ENCODE measurements at places on chromosomes 7 and 10.
A peak's percentile ranks its signal among the peaks of the same experiment; 100 is the strongest.

GRCh38 chr7:42020061-42020460, 216.9 kb downstream of the GLI3 start:
- no peak for DNase-seq

- DNase-seq = no peak
Observed at GRCh38 chr10:70343712-70344111, 38.7 kb downstream of the LRRC20 start.

DNA sequence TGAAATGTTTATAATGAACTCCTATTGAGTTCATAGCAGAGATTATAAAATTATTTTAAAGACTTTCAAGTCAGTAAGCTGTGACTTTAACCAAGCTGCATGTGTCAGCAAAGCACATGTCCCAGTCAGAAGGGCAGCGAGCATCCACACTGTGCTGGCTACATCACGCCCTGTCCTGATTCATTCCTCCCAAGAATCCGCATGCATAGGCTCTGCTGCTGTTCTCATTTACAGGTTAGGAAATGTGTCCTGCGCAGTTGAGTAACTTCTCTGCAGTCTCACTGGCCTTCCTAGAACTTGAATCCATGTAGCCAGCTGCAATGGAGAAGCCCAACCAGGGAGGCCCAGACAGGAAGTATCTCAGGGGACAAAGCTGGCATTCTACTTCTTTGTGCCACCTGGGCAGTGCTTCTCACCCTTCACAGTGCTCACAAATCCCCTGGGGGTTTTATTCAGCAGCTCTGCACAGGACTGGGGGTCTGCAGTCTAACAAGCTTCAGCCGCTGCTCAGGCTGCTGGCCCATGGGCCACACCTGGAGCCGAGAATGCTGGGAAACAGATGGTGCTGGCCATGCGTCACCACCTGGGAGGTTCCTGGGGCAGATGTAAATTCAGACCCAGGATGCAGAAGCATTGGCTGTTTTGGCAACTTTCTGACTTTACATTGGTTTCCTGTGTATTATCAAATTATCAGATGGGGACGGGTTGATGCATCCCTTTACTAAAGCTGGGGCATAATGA, 192.8 kb upstream of the GDF10 start:
- no peak for DNase-seq

- DNase-seq = no peak
Observed at GRCh38 chr7:18623389-18623788, 127.8 kb downstream of the HDAC9 start.

DNA sequence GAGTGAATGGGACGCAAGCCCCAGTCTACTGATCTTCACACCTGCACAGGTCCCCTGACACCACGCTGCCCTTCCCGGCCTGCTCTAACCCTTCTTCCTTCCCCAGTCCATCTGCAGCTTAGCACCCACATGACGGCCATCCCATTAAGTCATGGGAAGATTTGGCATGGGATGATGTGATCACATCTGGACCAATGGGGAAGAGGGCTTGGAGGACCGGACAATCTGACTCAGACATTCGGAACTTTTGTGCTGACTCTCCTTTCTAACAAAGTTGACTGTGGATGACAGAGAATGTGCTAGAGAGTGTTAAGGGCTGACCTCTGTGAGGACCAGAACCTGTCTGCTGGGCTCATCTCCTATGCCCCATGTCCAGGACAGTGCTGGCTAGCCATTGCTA, 15.6 kb downstream of the CXCL12 start:
- no peak for DNase-seq

- no peak for DNase-seq
Observed at GRCh38 chr10:126272526-126272925, 115.8 kb downstream of the ADAM12 start.

DNA sequence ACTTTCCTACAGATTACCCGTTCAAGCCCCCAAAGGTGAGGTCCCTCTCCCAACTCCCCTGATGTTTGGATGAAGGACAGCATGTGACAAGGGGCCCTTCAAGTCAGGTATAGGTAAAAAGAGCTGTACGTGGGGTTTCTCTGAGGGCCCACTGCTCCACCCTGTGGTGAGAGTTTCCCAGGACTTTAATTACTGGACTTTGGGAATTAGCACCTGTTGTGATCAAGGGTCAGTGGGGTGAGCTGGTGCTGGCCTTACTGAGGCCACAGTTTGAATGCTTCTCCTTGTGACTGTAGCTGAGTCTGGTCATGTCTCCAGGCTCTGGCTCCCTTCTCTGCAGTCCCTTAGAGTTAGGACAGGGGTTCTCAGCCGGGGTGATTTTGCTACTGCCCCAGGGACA, 16.8 kb downstream of the UBE2D4 start:
- DNase-seq = no peak

DNA sequence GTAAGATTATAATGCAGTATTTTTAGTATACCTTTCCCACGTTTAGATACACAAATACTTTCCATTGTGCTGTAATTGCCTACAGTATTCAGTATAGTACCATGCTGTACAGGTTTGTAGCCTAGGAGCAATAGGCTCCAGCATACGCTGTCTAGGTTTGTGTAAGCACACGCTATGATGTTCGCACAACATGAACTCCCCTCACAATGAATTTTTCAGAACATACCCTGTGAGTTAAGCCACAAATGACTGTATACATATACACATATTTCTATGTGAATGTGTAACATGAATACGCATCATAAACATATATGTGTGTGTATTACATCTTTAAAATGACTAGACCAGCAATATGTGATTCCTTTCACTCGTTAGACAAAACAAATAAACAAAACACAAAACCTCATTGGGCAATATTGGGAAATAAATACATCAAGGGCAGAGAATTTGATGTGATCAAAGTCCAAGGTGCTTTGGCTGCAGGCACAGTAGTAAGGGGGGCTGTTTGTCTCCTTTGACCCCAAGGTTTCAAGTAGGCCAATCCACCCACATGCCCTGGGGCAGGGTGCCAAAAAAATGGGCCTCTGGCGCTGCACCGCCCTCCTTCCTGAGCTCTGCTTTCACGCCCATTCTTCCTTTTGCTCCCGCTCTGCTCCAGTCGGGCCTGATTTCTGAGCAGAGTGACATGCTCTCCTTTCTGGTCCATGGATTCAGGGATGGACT, 33.9 kb downstream of the CHN2 start:
- no peak for DNase-seq

GRCh38 chr10:124641282-124642087, 102.7 kb downstream of the FAM53B start:
- DNase-seq = peak; percentile 35

DNA sequence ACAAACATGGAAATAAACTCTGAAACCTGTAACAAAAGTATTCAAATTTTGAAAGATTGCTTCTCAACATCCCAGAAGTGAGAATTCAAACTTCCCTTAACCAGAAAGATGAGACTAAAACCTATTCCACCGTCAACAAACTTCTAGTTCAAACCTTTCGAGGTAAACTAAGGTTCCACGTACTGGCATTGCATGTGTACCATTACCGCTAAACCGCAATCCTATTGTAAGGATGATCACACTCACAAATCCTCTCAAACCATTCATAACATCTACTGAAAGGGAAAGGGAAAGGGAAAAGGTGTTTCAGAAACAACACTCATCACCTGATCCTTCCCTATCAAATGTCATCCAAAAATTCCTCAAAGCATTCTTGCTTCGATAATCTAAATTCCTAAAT, 3.1 kb downstream of the SMURF1 start:
- no peak for DNase-seq

- no peak for DNase-seq
Observed at GRCh38 chr7:34025600-34025999, 120.3 kb downstream of the BMPER start.

- no peak for DNase-seq
Observed at GRCh38 chr7:150716939-150717338, 526 bp downstream of the GIMAP1 start.

- no peak for DNase-seq
Observed at GRCh38 chr10:26824015-26824690, 36.6 kb downstream of the ABI1 start.

DNA sequence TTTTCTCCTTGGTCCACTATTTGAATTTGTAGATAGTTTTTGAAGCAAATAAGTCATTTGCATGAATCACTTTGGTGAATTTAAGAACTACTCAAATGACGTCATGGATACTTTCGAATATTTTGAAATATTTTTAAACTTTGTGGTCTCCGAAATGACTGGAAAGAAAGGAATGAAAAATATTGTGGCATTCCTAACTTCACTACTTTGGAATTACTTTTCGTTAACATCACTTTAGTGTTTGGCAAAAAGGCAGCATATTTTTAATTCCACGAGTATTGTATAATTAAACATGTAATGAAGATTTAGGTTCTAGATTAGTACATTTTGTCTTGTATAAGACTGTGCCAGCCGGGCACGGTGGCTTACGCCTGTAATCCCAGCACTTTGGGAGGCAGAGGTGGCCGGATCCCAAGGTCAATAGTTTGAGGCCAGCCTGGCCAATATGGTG, 35.3 kb upstream of the ZRANB1 start:
- no peak for DNase-seq

- no peak for DNase-seq
Observed at GRCh38 chr10:14684354-14684753, 90.3 kb downstream of the FAM107B start.
